ENCODE measurements at places on chromosomes 1 and 21. TPM values are rescaled to one million over a fixed set of nuclear protein-coding genes. Genes with fewer than 3 reads are reported as not detected.

DNA sequence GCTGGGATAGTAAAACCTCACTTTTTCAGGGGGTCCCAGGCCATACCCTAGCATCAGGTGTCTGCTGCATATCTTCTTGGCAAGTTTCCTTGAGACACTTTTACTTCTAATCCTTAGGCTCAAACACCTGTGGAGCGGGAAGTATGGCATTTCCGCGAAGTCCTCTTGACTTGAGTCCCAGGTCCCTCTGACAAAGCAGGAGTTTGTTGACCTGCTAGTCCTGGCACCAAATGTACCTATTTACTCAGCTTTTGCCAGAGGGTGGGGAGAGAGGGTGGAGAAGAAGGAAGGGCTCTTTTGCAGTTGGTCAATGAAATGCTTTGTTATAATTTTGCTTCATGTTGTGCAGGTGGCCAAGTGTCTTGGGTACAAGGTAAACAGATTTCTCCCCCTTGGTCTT lies 59.7 kb downstream of the CLIC6 start:
- DNase-seq, result no peak

GRCh38 chr1:8402109-8402710 lies 84.3 kb downstream of the SLC45A1 start:
- DNase-seq, result no peak

- no peak for DNase-seq
Observed at GRCh38 chr1:50488356-50488755, 65.1 kb upstream of the DMRTA2 start.

DNA sequence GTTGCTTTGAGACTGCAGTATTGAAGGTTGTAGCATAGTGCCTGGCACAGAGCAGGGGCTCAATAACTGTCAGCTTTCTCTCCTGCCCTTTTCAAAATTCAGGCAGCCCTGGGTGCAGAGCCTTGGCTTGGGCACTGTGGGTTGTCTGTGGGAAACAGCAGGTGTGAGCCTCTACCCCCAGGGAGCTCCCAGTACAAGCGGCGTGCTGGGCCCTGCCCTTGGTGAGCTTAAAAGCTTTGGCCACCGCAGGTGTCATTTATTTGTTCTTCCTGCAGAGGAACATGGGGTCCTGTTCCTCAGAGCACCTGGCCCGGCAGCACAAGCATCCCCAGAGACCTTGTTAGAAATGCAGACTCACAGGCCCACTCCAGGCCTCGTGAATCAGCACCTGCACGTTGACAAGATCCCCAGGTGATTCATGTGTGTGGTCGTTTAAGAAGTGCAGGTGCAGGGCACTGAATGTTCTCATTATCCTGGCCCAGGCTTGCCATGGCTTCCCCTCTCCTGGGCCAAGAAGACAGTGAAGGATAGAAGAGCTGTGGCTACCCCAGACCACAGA lies 29.9 kb upstream of the IGSF21 start:
- DNase-seq, result no peak

- no peak for DNase-seq
Observed at GRCh38 chr1:60277269-60277668, 203.7 kb upstream of the C1orf87 start.

DNA sequence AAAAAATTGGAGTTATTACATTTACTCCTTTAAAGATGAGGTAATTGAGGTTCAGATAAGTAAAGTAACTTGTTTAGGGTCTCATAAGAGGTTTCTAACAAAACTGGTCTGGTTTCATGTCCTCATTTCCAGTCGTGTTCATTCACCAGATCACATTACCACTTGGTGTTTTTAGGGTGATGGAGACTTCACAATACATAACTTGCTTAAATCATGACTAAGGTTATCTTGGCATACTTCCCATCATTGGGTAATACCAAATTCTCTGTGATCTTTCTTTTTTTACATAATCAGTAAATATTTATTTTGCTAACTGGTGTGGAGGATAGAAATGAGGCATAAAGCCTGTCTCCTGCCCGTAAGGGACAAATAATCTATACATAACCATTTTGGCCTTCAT lies 31.6 kb upstream of the RPTN start:
- DNase-seq, result no peak

MRPL9 gene
- total RNA-seq, result 26.3 TPM

TRAF3IP3 gene
- 1.4 TPM for total RNA-seq
